Left ventricle myocardium inferior (tissue), 1 donor: ENCODE measurements at places on chromosomes 4 and X. TPM values are rescaled to one million over a fixed set of nuclear protein-coding genes. Genes with fewer than 3 reads are reported as not detected.

DNA sequence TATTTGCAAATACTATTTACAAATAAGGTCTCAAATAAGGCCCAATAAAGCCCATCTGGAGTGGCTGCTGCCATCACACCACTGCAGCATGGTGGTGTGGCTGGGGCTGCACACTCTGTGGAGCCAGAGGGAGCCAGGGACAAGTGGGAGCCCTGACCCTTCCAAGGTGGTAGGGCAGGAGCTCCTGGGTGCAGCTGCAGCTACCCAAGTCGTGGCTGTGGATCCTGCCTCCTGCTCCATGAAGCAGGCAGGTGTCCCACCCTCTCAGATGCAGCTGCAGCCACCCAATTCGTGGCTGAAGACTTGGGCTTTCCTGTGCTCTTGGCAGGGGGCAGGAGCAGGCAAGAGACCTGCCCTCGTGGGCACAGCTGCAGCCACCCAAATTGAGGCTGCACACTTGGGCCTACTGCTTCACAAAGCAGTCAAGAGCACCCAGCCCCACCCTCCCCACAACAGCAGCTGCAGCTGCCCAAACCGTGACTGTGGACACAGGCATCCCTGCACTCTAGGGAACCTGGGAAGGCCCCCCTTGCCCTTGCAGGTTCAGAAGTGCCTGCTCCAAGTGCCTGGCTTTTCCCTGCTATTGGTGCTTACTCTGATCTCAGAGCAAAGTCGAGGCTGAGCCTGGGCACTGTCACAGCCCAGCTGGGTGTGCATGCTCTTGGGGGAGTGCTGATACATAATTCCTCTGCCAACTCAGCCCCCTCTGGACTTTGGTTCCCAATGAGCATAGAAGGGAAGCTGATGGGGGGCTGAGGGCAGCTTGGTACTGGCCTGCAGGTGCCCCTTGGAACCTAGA is 614.8 kb downstream of the PCDH18 start:
- H3K4me1 ChIP-seq, result no peaks in the 10 kb centered on the region
- H3K4me3 ChIP-seq, result no peak overlapping the region
- H3K27me3 ChIP-seq, result no peaks in the 10 kb centered on the region
- H3K27ac ChIP-seq, result no peak overlapping the region

DNA sequence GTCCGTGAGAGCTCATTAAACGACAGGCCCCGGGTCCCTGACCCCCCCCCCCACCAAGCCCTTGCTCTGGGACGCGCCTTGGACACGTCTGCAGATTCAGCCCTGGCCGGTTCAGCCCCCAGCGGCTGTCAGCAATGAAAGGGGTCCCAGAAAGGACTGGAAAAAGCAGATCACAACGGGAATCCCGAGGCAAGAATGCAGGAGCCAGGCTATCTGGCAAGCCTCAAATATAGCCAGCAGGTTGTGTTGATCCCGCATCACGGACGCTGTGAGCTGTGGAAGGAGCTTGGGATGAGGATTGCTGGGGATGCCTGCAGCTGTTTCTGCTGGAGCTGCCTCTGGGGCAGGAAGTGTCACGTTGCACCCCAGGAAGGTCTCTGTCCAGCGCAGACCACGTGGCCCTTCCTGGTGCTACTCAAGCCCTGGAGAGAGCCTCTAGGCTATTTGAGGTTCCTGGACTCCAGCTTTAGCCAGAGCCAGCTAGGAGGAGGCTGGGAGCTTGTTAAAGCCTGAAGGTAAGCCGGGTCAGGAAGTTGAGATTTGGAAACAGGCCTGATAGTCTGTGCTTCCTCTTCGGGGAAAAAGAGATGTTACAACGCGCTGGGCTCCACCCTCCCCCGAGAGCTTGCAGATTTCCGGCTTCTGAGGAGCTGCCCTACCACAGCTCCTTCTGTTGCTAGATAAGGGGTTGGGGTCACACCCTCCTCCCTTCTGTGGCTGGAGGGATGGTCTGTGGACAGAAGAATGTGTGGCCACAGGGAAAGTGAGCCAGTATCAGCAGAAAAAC is 19.3 kb upstream of the CSF2RA start:
- H3K27me3 ChIP-seq, result peaks cover 31% of the 10 kb centered on the region
- peak; percentile 63 for DNase-seq
- peaks cover 18% of the 10 kb centered on the region for H3K4me1 ChIP-seq
- H3K36me3 ChIP-seq, result no peaks in the 10 kb centered on the region
- H3K4me3 ChIP-seq, result peak overlapping the region; percentile 49

Gene TREX2
- total RNA-seq, result not detected

DNA sequence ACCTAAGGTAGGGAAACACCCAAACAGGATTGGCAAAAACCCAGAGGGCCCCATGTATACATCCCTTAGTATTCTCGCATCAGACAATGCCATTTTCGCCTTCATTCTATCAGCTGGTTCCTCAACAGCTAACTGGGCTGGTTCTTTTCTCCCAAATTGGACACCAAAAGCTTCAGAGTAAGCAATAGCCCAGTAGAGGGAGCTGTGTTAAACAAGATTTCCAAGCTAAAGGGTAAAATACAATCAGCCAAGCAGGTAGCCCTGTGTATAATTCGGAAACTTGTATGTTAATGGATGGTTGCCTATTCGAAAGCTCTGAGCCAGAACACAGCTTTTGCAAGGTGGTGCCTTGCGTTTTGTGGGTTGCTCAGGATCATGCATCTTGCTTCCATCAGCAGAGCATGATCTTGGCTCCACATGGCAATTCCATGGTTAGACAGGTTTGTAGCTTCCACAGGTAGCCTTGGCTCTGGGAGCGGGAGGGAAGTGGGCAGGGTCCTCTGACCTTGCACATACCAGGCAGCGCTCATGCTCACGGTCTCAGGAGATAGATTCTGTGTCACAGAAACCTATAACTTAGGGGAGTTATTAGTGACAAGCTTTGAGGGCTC is 115.2 kb upstream of the LNX1 start:
- no peaks in the 10 kb centered on the region for H3K36me3 ChIP-seq
- H3K4me3 ChIP-seq, result no peak overlapping the region
- no peak overlapping the region for H3K27ac ChIP-seq
- DNase-seq, result no peak

DNA sequence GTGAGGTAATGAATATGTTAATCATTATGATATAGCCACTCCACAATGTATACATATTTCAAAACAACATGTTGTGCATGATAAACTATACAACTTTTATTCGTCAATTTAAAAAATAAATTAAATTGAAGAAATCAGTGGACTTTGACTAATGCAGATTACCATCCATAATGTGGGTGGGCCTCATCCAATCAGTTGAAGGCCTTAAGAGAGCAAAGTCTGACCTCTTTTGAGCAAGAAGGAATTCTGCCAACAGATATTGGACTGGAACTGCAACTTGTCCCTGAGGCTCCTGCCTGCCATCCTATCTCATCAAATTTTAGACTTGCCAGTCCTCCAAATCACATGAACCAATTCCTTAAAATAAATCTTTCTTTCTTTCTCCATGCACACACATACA is 57.4 kb upstream of the SLC16A2 start:
- no peak overlapping the region for H3K27ac ChIP-seq
- H3K36me3 ChIP-seq, result no peaks in the 10 kb centered on the region
- no peak overlapping the region for H3K4me3 ChIP-seq
- no peak for DNase-seq

Gene SPANXA1
- not detected for total RNA-seq

- H3K4me3 ChIP-seq, result no peak overlapping the region
- no peak for DNase-seq
- no peak overlapping the region for H3K27ac ChIP-seq
- no peaks in the 10 kb centered on the region for H3K36me3 ChIP-seq
- no peaks in the 10 kb centered on the region for H3K4me1 ChIP-seq
- peaks cover 3% of the 10 kb centered on the region for H3K27me3 ChIP-seq
Measured at GRCh38 chr4:6316461-6317003, 46.9 kb downstream of the WFS1 start.

Gene MAGEA11
- total RNA-seq, result not detected

Gene P2RY10
- not detected for total RNA-seq

- H3K27ac ChIP-seq, result no peak overlapping the region
- H3K4me3 ChIP-seq, result peak overlapping the region; percentile 40
- no peaks in the 10 kb centered on the region for H3K4me1 ChIP-seq
- no peak for DNase-seq
- no peaks in the 10 kb centered on the region for H3K36me3 ChIP-seq
Measured at GRCh38 chr4:170497112-170497511, 407.4 kb upstream of the AADAT start.

GRCh38 chr4:7017446-7018048 is 25.6 kb upstream of the TADA2B start:
- H3K36me3 ChIP-seq, result peaks cover 62% of the 10 kb centered on the region
- H3K27me3 ChIP-seq, result no peaks in the 10 kb centered on the region
- no peak overlapping the region for H3K27ac ChIP-seq
- DNase-seq, result no peak
- H3K4me3 ChIP-seq, result no peak overlapping the region

DNA sequence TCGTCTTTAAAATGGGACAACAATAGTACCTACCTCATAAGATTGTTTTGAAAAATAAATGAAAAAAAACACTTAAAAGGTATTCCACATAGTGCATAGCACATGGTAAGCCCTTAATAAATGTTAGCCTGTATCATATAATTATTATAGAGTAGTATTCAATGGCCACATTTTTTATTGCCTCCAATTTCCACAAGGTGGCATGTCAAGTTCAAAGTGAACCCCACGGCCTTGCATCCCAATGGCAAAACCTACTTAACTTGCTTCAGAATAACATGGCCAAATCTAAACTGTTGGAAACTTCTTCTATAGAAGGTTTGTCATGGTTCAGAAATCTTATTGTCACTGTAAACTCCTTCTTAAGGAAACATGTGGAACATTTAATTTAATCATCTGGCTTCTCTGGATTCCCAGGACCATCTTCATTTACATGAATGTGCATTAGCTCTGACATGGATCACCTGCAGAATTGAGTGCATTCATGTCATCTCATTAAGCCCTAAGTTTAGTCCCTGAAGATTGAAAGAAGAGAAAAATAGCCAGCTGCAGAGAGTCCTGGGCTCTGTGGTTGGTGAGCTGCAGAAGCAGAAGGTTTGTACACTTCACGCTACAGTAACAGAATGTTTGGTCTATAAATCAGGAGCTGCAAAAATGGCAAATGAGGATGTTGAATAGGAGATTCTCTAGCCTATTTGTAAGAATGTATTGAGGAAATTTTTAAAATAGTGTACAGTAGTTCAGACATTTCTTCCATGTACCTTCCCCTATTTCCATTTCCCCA is 61.0 kb downstream of the ANXA3 start:
- H3K4me1 ChIP-seq, result peaks cover 39% of the 10 kb centered on the region
- no peak overlapping the region for H3K4me3 ChIP-seq
- no peak for DNase-seq
- H3K27ac ChIP-seq, result peak overlapping the region; percentile 40
- no peaks in the 10 kb centered on the region for H3K27me3 ChIP-seq

Gene ENPP6
- not detected for total RNA-seq

DNA sequence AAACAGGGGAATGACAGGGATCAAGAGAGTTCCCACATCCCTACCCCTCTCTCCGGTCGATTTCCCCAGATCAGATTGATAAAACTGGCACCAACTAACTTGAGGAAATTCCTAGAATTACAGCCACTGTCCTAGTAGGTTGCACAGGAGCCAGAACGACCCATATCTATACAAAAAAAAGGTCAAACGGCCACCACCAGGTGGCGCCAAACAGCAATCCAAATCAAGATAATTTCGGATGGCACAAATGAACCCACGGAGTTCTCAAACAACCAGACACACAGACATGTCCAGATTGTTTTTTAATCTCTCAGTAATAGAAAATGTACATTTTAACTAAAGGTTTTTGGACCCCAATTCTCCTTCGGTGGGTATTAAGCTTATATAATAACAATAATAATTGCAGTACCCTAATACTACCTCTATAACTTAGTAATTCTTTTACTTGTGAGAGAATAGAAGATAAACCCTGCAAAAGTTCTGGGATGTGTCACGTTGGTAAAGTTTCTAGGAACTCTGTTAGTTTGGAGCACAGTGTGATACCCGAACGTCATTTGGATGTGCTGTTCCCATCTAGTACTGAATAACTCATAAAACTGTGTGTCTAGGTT is 212.6 kb downstream of the SPOCK3 start:
- no peaks in the 10 kb centered on the region for H3K36me3 ChIP-seq
- H3K27me3 ChIP-seq, result no peaks in the 10 kb centered on the region
- no peak overlapping the region for H3K27ac ChIP-seq
- H3K4me3 ChIP-seq, result no peak overlapping the region
- no peaks in the 10 kb centered on the region for H3K4me1 ChIP-seq

- H3K36me3 ChIP-seq, result no peaks in the 10 kb centered on the region
- no peak overlapping the region for H3K27ac ChIP-seq
- H3K4me1 ChIP-seq, result no peaks in the 10 kb centered on the region
- H3K4me3 ChIP-seq, result no peak overlapping the region
- no peak for DNase-seq
Measured at GRCh38 chr4:120867506-120867905, 55.0 kb downstream of the PRDM5 start.

Gene BGN
- total RNA-seq, result 84.3 TPM

DNA sequence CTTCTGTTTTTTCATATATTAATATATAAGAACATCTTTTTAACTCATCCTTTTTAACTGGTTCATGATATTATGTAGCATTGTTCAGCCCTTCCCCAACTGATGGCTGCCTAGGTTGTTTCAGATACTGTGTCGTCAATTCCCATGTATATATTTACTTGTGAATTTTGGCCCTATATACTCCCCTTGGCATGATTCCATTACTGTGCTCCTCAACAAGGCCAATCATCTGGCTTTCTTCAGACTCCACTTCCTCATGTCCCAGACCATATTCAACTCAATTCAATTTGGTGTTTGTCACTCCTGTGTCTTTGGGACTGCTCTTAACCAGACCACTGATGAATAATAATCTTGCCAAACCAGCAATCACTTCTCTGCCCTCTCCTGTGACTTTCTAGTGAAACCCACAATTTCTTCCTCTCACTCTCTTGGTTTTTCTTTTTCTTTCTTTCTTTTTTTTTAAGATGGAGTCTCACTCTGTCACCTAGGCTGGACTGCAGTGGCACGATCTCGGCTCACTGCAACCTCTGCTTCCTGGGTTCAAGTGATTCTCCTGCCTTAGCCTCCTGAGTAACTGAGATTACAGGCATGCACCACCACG is 2.7 kb upstream of the WDR45 start:
- no peak overlapping the region for H3K4me3 ChIP-seq
- H3K27me3 ChIP-seq, result no peaks in the 10 kb centered on the region
- H3K27ac ChIP-seq, result no peak overlapping the region
- peaks cover 7% of the 10 kb centered on the region for H3K4me1 ChIP-seq
- DNase-seq, result no peak

GRCh38 chrX:150421816-150422215 is 58.7 kb downstream of the MAMLD1 start:
- no peak overlapping the region for H3K4me3 ChIP-seq
- no peaks in the 10 kb centered on the region for H3K36me3 ChIP-seq
- peak; percentile 29 for DNase-seq
- H3K27ac ChIP-seq, result no peak overlapping the region

DNA sequence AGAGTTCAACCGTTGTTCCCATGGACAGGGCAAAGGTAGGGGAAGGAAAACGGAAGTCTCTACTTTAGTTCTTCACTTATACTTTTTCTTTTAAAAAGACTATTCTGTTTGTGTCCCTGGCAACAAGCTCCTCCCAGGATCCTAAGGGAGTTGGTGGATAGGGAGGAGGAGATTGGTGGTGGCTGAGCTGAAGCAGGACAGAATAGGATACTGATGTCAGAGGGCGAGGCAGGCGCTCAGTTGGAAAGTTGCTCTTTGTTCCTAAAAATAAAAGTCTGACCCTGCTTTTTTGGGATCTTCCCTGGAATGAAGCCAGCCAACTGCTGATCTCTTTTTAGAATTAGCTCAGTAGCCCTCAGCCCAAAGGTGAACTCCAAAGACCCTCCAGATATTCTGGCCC is 104.7 kb downstream of the MGST2 start:
- no peaks in the 10 kb centered on the region for H3K36me3 ChIP-seq
- no peaks in the 10 kb centered on the region for H3K27me3 ChIP-seq
- peak overlapping the region; percentile 72 for H3K27ac ChIP-seq
- peaks cover 29% of the 10 kb centered on the region for H3K4me1 ChIP-seq
- DNase-seq, result peak; percentile 45
